ENCODE measurements at places on chromosomes 2 and 18.
A peak's percentile ranks its signal among the peaks of the same experiment; 100 is the strongest.

DNA sequence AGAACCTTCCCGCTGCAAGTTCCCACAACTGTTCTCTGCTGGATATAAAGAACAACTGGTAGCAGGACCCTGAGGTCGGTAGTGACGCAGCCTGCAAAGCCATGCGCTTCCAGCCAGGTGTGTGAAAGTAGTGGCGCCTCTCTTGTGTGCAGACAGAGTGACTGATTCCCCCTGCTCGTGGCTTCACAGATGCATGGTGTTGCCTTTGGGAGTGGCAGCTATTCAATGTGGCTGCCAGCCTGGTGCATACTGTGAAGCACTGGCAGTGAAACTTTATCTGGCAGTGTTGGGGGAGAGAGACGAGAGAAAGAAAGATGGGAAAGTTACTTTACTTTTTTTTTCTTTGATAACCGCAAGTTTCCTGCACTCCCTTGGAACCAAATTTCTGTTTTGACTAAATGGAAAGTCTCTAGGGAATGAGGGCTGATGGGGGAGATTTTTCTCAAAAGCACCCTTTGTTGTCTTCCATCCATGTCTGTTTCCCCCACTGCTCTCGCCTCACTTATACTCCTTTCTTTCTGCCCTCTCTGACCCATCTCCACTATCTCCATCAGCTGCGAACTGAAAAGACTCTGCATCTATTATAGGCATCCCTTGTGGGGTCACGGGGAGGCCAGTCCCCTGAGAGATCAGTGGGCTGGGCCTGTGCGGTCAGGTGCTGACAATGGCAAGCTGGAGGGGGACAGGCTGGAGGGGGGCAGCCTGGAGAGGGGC is 90.0 kb upstream of the TNP1 start:
- DNase-seq: no peak

- no peak for DNase-seq
These were observed 1550.2 kb downstream of the LRP1B start for GRCh38 chr2:140580532-140581151.

DNA sequence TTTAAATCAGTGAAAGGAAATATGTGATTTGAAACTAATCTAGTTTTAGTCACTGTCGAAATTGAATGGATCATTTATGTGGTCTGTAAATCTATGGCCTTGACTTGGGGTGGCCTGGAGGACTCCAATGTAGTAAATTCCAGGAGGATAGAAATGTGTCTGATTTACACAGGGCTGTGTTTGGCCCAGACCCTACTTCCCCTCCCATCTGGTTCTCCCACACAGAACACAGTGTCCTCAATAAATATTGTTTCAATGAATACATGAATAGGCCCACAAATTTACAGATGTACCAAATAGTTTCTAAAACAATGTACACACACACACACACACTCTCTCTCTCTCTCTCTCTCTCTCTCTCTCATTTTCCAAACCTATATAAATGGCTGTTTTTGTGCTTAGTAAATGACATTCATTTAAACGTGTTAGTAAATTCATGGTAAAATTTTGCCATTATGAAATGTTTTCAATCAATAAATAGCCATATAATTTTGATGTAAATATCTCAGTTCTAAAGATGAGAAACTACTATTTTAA is 1.9 kb downstream of the CCDC68 start:
- DNase-seq: no peak

DNA sequence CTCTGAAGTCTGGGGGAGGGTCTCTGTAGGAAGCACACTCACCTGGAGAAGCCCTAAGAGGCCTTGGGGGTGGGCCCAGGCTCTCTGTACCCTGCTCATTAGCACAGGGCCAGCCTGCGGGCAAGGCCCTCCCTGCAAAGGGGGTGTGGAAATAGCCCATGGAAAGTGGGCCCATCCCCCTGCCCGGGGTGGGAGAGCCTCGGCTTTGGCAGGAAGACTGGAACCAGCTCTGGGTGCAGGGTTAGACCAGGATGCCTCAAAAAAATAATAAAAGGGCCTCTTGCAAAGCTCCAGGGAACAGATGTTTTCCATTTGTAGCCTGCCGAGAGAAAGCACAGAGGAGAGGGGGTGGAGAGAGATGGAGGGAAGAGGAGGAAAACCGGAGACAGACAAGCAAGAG is 98.7 kb downstream of the STPG4 start:
- DNase-seq: no peak

DNA sequence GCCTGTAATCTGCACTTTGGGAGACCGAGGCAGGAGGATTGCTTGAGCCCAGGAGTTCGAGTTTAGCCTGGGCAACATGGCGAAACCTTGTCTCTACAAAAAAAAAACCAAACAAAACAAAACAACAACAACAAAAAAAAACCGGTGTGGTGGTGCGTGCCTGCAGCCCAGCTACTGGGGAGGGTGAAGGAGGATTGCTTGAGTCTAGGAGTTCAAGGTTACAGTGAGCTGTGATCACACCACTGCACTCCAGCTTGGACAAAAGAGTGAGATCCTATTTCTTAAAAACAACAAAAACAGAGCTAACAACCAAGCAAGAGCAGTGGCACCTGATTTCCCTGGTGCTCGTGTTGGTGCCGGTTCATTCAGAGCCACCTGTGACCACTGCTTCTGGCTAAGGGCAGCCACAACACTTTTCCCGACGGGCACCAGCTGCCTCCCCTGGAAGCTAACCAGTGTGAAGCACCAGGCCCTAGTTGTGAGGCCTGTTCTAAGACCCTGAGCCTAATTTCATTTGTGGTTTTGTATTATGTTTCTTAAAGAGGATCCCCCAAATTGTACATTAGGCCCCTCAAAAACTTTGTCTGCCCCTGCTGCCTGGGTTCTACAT is 1.3 kb downstream of the AOX1 start:
- DNase-seq: no peak

- peak; percentile 81 for DNase-seq
These were observed 60.2 kb upstream of the SPP2 start for GRCh38 chr2:233990261-233990798.

DNA sequence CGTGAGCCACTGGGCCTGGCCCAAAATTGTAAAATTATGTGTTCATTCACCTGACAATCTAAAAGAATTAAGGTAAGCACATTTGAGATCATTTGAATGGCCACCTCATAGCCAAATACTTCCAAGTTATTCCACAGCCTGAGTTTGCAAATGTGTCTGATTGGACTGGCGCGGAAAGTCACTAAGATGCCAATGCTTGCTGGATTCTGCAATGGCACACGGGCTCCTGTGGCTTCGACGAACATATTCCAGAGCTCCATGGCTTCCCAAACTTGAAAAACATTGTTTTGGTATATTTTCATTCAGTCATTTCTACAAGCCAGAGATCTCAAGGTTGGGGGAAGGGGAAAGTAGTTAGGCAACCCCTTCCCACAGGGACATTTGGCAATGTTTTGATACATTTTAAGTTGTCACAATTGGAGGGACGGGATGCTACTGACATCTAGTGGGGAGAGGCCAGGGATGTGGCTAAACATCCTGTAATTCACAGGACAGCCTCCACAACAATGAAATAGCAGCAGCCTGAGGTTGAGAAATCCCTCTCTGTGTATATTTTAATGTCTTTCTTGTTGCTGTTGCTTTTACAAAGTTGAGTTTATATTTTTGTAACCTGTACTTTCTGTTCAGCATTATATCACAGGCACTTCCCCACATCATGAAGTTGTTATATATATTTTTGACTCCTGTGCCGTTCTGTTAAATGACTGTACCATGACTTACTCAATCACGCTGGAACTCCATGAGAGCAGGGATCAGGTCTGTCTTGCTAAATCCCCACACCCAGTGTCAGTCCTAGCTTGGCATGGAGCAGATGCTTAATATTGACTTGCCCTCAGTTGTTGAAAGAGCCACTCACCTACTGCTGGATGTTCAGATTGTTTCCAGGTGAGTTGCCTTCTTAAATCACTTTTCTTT is 56.9 kb downstream of the COL4A4 start:
- DNase-seq: no peak

- DNase-seq: no peak
These were observed 156.8 kb upstream of the UBE2E3 start for GRCh38 chr2:180823546-180824141.

DNA sequence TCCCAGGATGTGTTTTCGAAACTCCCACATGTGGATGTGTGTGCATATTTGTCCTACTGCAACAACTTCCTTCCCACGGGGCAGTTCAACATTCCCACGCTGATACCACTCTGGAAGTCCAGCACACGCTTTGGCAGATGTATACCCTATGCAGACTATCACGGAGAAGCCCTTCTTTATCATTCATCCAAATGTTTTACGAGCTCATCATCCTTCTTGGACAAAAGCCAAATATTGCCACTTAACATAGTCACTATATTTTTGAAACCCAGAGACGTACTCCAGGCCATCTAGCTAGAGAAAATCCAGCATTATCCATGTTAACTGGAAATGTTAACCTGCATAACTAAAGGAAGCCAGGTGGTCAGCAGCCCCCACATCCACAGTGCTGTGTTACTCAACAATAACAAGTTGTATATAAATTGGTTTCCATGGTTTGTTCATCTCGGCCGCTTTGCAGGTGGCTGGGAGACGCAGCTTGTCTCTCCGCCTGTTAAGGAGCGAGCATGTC is 131.5 kb downstream of the ZNF532 start:
- DNase-seq: no peak

All from activated effector memory CD4-positive, alpha-beta T cell treated with anti-CD3 and anti-CD28 coated beads, Interleukin-2, amount 50 U/mL, for 16 hours (primary cell).